Activated CD4-positive, alpha-beta memory T cell treated with anti-CD3 and anti-CD28 coated beads, Interleukin-2, amount 10 ng/mL, durations not matched to agents 7 days and 5 days (primary cell): ENCODE measurements at places on chromosomes 6 and 20. TPM values are rescaled to one million over a fixed set of nuclear protein-coding genes. Genes with fewer than 3 reads are reported as not detected.

- no peak for DNase-seq
These were observed 240.5 kb downstream of the KHDRBS2 start for GRCh38 chr6:62045502-62045901.

The CDH22 gene
- not detected for total RNA-seq

DNA sequence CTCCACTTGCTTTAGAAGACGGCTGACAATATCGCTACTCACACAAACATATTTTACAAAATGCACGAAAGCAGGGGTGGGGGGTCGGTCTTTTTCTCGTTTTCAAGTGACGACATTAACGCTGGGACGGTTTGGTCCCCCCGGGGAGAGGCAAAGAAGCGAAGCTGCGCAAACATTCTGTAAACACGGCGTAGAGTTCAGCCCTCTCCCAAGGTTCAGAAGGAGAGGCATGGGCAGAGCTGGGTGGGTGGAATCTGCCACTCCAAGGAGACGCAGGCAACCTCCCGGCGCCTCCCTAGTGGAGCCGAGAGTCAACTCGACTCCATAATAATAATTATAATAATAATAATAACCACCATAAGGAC, 2.4 kb downstream of the NKX2-2 start:
- DNase-seq: no peak

DNA sequence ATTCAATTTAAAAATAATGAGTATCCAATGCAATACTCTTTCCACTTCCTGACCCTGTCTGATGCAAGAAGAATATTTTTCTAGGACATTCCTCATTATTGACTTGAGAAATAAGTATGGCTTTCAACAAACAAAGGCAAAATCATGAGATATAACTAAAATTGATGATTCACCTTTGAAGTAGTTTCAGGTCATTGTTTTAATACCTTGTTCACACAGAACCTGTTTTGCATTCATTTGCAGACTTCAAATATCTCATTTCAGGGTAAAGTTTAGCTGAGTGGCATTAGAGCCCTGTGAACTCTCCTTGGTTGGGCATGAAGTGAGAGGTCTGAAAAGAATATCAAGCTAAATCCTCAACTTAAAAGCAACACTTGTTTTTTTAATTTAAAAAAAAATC, 309.2 kb downstream of the NRN1 start:
- no peak for DNase-seq
